ENCODE measurements at places on chromosomes 6 and 20.

- no peak for DNase-seq
These were observed 102.0 kb downstream of the ARID1B start for GRCh38 chr6:156879186-156879585.

DNA sequence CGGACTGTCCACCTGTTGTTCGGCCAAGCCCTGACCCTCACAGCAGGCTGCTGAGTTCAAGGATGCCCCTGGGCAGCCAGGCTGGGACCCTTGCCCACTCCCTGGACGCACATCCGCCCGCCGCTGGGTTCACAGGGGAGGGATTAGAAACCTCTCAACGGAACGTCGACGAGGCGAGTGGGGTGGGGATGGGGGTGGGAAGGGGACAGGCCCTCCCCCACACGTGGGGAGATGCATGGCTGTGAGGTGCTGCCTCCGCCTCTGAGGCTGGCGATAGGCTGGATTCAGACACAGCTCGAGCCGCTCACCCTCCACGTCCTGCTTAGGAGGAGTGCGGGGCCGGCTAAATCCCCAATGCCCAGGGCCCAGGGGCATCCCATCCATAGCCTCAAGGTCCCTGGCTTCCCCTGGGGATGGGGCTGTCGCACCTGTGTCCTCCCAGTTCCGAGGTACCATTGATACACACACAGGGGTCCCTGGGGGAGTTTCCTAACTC lies 90.6 kb upstream of the BHLHE23 start:
- DNase-seq: no peak

GRCh38 chr6:28764014-28764723 lies 159.6 kb downstream of the TRIM27 start:
- DNase-seq: no peak

GRCh38 chr6:130932921-130933320 lies 105.7 kb downstream of the SMLR1 start:
- DNase-seq: peak; percentile 7

- DNase-seq: no peak
These were observed 151.6 kb downstream of the SYNDIG1 start for GRCh38 chr20:24620937-24621519.

GRCh38 chr20:39066471-39067242 lies 104.5 kb downstream of the DHX35 start:
- DNase-seq: no peak

DNA sequence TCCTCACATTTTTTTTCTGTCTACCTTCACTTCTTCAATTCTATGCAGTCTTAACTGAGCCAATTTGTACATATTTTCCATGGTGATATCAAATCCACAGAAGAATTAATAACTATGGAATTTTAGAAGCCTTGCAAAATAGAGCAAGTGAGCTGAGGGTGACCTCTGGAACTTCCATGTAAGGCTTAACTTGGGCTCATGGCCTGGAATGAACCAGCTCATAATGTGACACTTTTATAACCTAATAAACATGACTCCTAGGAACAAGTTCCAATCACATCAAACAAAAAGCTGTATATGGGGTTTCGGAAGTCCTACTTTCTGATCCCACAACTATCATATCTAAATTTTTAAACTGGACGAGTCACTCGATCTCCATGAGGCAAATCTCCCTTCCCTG lies 232.4 kb downstream of the FOXA2 start:
- no peak for DNase-seq

DNA sequence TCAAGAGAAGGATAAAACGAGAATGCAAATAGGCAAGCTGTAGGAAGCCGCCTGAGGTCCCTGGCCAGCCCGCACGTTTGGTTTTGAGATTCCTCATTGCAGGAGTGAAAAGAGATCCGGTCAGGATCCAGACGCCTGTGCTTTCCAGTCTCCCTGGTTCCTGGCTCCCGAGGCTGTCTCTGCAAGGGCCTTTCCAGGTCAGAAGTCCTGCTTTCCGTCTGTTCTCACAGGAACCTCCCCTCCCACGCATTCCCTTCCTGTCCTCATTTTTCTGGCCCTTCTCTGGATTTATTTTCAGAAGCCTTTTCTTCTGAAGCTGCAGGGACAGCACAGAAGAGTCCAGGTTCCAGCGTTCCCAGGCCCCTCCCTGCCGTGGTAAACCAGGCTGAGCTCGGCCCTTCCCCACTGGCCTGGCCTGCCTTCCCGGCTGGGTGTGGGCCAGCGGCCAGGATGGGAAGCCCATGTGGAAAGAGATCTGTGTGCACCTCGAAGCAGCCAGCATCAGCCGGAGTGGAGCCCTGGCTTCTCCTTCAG lies 54.0 kb downstream of the TMEM242 start:
- DNase-seq: no peak

DNA sequence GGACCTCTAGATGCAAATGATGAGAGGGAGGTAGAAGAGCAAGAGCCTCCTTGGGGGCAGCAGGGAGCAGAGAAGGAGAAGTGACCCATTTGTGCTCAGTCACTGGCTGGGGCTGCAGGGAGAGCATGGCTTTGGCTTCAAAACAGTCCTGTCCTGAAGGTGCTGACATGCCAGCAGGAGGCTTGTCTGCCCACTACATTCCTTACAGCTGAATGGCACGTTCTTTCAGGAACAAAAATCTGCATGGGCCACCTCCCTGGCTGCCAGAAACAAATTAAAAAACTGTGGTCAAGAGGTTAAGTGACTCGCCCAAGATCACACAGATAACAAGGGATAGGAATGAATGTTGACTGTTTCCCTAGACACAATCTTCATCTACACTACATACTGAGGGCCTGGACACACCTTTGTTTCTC lies 188.8 kb downstream of the HIVEP2 start:
- peak; percentile 86 for DNase-seq

GRCh38 chr20:38863024-38863851 lies 57.7 kb downstream of the PPP1R16B start:
- no peak for DNase-seq

- no peak for DNase-seq
These were observed 95.1 kb downstream of the FAM50B start for GRCh38 chr6:3944246-3944645.

DNA sequence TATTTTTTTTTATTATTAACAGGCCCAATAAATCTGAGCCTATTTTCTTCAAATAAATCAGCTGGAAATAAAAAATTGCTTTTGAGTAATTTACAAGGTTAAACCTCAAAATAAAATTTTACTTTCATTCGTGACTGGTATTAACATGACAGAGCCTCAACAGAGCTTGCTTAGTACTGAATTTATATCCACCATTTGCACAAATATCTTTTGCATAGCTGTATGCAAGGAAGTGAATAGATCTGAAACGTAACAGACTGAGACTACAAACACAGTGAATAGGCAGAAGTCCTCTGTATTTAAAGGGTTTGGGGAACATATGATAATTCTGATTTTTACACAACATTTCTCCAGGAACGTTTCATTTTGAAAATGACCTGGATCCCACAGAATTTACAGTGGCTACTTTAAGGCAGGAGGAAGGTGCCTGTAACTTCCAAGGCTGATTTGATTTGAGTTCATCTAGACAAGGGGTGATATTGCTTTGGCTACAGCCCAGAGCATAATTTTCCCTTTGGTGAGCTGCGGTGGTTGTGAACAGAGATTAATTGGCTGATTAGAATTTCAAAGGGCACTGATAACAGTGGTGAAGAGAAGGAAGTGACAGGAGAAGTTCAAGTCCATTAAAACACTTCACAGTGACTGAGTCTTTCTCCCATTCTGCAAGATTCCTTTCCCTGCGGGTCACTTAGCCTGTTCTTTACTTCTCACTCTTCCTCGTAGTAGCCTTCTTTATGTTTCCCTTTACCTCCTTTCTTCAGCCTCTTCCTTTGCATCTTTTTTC lies 121.2 kb upstream of the SASH1 start:
- peak; percentile 25 for DNase-seq

GRCh38 chr20:50022676-50023075 lies 39.9 kb downstream of the SNAI1 start:
- DNase-seq: no peak

GRCh38 chr20:58577139-58577806 lies 62.1 kb upstream of the APCDD1L start:
- no peak for DNase-seq

DNA sequence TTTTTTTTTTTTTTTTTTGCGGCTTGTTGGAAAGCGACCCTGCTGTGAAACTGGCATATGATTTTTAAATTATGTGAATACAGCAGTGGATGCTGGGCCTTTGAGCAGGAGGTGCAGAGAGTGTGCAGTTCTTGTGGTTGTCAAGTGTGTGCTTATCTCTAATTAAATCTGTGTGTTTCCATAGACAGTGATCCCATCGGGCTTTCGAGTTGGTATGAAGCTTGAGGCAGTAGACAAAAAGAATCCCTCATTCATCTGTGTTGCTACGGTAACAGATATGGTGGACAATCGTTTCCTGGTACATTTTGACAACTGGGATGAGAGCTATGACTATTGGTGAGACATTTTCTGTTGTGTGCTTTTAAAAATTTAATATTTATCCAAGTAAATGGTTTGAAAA lies 52.4 kb downstream of the L3MBTL3 start:
- peak; percentile 27 for DNase-seq

- DNase-seq: peak; percentile 92
These were observed 183.2 kb upstream of the JARID2 start for GRCh38 chr6:15062516-15063252.

DNA sequence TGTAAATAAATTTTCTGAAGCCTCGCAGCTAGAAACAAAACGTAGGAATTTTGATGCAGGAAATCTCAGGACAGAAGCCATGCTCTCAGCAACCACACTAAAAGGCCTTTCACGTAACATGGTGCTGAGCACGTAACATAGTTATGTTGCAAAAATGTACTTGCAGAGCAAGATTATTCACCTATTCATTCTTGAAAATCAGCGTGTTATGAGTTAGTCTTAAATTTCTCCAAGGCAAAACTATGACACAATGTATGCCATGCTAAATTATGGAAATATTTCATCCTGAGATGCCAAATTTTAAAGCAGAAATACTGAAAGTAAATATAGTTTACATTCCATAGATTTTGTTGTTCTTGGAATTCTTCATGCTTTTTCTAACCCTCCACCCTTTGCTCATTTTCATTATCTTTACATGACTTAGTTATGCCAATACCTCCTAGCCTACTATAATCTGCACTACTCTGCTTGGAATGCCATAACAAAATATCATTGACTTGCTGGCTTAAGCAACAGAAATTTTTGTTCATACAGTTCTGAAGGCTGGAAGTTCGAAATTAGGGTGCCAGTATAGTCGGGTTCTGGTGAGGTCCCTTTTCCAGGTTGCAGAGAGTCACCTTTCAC lies 179.8 kb upstream of the BMP5 start:
- peak; percentile 75 for DNase-seq

GRCh38 chr20:60510356-60510755 lies 552.1 kb downstream of the CDH26 start:
- DNase-seq: no peak

- DNase-seq: no peak
These were observed 11.5 kb downstream of the SLC4A11 start for GRCh38 chr20:3227506-3227905.

DNA sequence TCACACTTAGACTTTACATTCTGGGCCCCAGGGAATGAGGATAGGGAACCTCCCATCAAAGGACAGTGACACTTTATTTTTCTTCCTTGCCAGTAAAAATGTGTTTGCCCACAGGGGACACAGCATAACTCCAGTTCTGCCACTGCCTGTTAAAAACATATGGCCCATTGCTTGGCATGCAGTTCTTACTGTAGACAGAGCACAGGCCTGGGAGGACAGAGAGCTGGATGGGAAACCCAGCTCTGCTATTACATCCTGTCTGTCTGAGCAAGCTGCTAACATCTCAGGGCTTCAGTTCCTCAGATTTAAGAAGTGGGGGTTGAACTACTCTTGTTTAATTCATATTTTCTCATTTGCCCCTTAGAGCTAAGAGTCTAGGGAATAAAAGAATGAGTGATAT lies 120.2 kb downstream of the AKAP7 start:
- no peak for DNase-seq

- DNase-seq: no peak
These were observed 182.8 kb downstream of the PTPRK start for GRCh38 chr6:128337619-128338018.

DNA sequence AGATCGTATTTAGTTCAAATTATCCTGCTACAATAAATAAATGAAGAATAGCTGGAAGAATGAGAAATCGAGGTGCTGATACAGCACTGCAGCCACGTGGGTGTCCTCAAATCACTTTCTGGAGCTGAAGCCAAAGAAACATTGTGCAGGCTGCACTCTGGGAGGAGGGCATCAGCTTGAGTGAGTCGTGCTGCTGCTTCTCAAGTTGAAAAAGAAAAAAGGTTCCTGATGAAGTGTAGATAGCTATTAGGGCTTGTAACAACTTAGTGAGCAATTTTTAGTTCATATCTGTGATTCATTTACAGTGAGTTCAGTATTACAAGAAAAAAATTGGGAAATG lies 40.5 kb downstream of the DSE start:
- peak; percentile 56 for DNase-seq

DNA sequence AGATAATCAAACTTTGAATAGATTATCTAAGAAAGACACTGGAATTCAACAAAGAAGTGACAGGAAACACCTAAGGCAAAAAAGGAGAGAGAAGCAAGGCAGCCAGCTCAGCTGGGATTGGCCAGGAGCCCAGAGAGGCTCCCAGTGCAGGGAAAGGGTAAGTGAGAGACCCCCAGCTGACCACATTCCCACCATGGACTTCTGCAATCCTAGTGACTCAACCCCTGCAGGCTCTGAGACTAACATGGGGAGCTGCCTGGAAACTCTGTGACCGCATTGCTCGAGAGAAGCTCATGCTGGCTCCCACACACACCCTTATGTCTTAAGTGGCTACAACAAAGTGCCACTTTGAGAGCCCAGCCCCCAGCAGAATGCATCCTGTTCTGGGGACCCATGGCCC lies 215.1 kb downstream of the PACRG start:
- DNase-seq: peak; percentile 92

- DNase-seq: no peak
These were observed 8.0 kb upstream of the RAET1E start for GRCh38 chr6:149905911-149906371.

DNA sequence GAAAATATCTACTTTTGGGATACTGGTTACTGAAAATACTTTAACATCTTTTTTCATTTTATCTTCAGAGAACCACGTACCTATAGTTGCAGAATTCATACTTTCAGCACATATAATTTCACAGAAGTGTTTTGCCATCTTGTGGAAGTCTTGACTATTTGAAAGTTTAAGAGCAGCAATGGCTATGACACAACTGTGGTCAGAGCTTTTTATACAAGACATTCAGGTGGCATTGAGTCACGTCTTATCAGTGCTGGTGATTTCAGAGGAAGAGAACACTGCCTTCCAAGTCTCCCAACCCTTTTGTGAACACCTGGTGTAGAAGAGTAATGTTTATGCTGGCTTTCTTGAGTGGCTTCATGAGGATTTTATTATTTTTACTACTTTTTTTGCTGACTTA lies 171.6 kb downstream of the ARID1B start:
- peak; percentile 50 for DNase-seq

DNA sequence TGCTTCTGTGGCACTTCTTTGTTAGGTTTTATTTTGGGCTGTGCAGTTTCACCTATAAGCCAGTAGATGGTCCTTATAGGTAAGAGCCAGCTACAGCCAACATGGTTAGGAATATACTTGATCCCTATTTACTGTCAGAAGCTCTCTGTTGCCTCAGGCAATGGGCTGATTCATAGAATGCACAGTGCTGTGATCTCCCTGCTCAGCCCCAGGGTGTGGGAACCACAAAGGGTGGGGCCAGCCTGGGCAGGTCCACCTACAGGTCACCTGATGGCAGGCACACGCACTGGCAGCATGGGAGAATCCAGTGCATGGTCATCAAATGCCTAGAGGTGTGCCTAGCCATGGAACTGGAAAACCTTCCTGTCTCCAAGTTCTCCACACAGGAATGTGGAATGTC lies 191.9 kb downstream of the MOXD1 start:
- DNase-seq: no peak

All from fibroblast of skin of back (primary cell).